ENCODE measurements at places on chromosomes 5 and 9. TPM values are rescaled to one million over a fixed set of nuclear protein-coding genes. Genes with fewer than 3 reads are reported as not detected.

DNA sequence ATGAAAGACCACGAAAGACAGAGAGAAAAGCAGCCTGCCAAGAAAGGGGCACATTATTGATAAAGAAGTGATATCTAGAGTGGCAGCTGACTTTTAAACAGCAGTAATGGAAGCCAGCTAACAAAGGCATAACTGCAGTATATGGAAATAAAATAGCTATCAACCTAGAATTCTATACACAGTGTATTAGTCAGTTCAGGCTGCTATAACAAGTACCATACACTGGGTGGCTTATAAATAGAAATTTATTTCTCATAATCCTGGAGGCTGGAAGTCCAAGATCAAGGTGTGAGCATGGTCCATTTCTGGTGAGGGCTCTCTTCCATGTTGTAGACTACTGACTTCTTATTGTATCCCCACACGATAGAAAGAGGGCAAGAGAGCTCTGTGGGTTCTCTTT is 109.8 kb downstream of the DEPDC1B start:
- H3K36me3 ChIP-seq, result no peaks in the 10 kb centered on the region
- H3K4me3 ChIP-seq, result no peak overlapping the region
- H3K27me3 ChIP-seq, result no peaks in the 10 kb centered on the region
- no peak for DNase-seq

DNA sequence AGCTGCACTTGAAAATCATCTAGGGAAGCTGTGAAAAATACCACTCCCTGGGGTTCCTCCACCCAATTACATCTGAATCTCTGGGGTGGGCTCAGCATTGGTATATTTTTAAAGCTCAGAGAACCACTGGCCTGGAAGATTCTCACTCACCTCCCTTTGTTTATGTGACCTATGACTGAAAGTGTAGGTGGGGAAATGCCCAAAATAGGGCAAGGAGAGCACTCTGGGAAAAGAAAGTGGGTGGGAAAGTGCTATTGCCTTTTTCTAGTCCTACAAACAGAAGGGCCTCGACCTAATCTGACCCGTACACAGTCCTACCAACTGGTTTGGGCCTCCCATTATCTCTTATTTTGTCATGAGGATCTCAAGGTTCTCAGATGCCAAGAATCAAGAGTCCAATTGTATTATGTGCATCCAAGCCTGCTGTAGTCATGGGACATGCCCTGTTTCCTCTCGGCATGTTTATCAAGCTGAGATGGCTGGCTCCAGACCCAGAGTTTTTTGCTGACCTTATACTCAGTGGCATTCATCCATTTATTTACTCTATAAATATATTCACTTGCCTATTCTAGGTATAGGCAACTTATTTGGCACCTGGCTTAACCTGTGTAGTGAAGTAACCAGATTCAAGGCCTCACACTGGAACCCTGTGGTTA is 483.7 kb downstream of the ENC1 start:
- no peak for DNase-seq
- H3K27me3 ChIP-seq, result no peaks in the 10 kb centered on the region
- H3K27ac ChIP-seq, result no peak overlapping the region
- no peaks in the 10 kb centered on the region for H3K4me1 ChIP-seq
- H3K4me3 ChIP-seq, result no peak overlapping the region

- no peaks in the 10 kb centered on the region for H3K4me1 ChIP-seq
- H3K27ac ChIP-seq, result no peak overlapping the region
- no peak for DNase-seq
- H3K27me3 ChIP-seq, result no peaks in the 10 kb centered on the region
- H3K4me3 ChIP-seq, result no peak overlapping the region
These were observed 521.3 kb upstream of the TRPC7 start for GRCh38 chr5:136886608-136887007.

DNA sequence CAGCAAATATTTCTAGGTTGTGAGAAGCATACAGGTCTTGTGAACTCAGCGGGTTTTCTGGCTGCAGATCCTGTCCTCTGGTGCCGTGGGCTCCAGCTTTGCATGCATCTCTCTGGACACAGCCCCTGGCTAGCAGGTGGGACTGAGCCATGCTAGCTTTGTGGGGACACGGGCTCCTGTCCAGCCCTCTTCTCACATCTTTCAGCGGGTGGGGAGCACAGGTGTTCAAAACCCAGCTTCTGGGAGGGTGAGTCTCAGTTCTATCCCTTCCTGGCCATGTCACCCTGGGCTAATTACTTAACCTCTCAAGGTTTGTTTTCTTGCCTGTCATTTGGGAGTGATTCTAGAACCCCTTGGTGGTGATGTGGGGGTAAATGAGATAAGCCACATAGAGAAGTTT is 162.3 kb downstream of the ICE1 start:
- H3K4me1 ChIP-seq, result no peaks in the 10 kb centered on the region
- DNase-seq, result no peak
- no peak overlapping the region for H3K4me3 ChIP-seq
- H3K36me3 ChIP-seq, result no peaks in the 10 kb centered on the region

GRCh38 chr9:103904242-103904641 is 189.9 kb upstream of the SMC2 start:
- no peak for DNase-seq
- H3K27me3 ChIP-seq, result no peaks in the 10 kb centered on the region
- H3K4me1 ChIP-seq, result no peaks in the 10 kb centered on the region

- no peaks in the 10 kb centered on the region for H3K27me3 ChIP-seq
- DNase-seq, result peak; percentile 15
- no peaks in the 10 kb centered on the region for H3K36me3 ChIP-seq
- no peak overlapping the region for H3K4me3 ChIP-seq
- no peak overlapping the region for H3K27ac ChIP-seq
These were observed 51.8 kb downstream of the EHMT1 start for GRCh38 chr9:137670391-137671195.

DNA sequence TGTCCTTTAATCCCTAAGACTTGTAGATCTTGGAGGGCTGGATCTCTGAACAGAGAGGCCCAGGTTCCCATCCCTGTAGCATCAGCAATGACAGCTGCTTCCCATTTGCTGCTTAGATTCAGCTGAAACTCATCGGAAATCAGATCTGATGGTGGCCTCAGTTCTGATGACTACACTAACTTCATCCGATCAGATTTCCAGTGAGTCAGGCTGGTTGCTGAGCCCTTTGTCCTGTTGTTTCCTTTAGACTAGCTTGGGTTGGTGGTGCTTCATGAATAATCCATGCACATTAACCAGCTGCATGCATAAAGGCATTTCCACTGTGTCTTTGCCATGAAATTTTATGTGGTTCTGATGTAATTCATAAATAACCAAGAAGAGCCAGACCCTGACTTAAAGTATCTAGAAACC is 195.2 kb upstream of the TUT7 start:
- no peaks in the 10 kb centered on the region for H3K36me3 ChIP-seq
- no peaks in the 10 kb centered on the region for H3K27me3 ChIP-seq
- H3K4me3 ChIP-seq, result no peak overlapping the region

GRCh38 chr9:84642553-84643141 is 26.9 kb upstream of the NTRK2 start:
- no peak overlapping the region for H3K27ac ChIP-seq
- no peaks in the 10 kb centered on the region for H3K4me1 ChIP-seq
- H3K36me3 ChIP-seq, result no peaks in the 10 kb centered on the region
- DNase-seq, result no peak
- H3K27me3 ChIP-seq, result no peaks in the 10 kb centered on the region
- no peak overlapping the region for H3K4me3 ChIP-seq

DNA sequence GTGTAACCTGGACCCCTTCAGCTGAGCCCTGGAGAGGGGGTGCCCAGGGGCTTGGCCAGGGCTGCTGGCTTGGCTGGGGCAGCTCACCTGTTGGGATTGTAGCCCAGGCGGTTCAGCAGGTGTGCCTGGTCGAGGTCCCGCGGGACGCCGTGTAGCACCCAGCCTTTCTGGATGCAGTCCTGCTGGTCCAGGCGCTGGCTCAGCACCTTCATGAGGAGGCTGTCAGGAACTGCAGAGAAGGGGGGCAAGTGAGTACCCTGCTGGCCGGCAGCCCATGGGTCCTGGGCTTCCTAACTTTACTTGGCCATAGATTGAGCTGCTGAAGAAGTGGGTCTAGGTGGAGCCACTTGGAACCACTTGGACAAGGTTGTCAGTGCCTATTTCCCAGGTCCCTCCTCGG is 85.5 kb downstream of the AK8 start:
- H3K36me3 ChIP-seq, result no peaks in the 10 kb centered on the region
- DNase-seq, result no peak
- no peaks in the 10 kb centered on the region for H3K27me3 ChIP-seq

- no peaks in the 10 kb centered on the region for H3K27me3 ChIP-seq
- peaks cover 8% of the 10 kb centered on the region for H3K4me1 ChIP-seq
- H3K27ac ChIP-seq, result no peak overlapping the region
- no peaks in the 10 kb centered on the region for H3K36me3 ChIP-seq
These were observed 97.4 kb downstream of the TARS1 start for GRCh38 chr5:33538201-33538600.

DNA sequence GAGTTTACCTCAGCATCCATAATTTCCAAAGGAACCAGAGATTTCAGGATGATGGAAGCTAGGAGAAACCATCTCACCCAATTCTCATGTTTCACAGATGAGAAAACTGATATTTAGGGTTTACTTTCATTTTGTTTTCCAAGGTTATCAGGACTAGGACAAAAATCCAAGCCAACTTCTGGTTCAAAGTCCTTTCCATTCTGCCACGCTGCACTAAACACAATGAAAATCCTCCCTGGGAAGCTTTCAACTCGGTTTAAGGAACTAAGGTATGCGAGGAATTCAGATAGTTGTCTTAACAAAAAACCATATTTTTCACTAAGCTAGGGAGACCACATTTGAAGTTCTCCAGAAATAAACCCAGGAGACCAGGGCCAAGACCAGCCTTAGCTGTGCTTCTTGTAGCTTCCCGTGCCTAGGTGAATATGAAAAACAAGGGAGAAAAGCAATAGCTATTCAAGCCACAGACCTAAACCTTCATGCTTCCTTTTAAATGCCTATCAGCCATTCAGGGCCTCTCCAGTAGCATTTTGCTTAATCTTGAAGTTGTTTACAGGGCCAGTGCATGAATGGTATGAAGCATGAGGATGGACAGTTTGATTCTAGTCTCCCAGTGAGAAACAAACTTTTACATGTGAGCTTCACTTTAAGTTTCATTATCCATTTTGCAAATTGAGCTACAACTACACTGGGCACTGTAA is 167.9 kb downstream of the DENND1A start:
- DNase-seq, result no peak
- H3K4me1 ChIP-seq, result no peaks in the 10 kb centered on the region
- H3K27me3 ChIP-seq, result no peaks in the 10 kb centered on the region
- H3K36me3 ChIP-seq, result no peaks in the 10 kb centered on the region
- H3K27ac ChIP-seq, result no peak overlapping the region

GRCh38 chr5:173631478-173631877 is 15.0 kb upstream of the BOD1 start:
- H3K4me1 ChIP-seq, result peaks cover 4% of the 10 kb centered on the region
- no peaks in the 10 kb centered on the region for H3K36me3 ChIP-seq
- no peaks in the 10 kb centered on the region for H3K27me3 ChIP-seq
- no peak overlapping the region for H3K27ac ChIP-seq

DNA sequence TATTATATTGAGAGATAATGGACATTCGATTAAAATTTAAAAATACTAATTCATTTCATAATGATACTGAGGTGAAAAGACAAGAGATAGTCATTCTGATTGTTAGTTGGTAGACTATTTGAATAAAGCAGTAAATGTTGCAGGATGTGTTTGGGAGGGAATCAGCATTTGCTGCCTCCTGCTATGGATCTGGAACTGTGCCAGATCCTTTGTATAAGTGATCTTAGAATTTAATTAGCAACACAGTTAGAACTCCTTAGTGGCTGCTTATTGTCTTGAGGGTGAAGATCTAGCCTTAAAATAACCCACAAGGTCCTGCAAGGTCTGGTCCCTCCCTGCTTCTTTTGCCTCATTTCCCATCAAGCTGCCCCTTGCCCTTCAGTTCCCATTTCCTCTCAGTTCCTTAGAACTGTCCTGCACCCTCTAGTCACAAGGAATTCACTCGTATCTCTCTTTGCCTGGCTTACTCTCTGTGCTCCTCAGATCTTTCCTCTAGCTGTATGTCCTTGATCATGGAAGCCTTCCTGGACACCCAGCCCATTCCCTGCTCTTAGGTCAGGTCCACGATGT is 12.5 kb downstream of the LECT2 start:
- H3K27me3 ChIP-seq, result no peaks in the 10 kb centered on the region
- no peaks in the 10 kb centered on the region for H3K36me3 ChIP-seq
- no peaks in the 10 kb centered on the region for H3K4me1 ChIP-seq
- DNase-seq, result no peak
- H3K4me3 ChIP-seq, result no peak overlapping the region
- H3K27ac ChIP-seq, result no peak overlapping the region

DNA sequence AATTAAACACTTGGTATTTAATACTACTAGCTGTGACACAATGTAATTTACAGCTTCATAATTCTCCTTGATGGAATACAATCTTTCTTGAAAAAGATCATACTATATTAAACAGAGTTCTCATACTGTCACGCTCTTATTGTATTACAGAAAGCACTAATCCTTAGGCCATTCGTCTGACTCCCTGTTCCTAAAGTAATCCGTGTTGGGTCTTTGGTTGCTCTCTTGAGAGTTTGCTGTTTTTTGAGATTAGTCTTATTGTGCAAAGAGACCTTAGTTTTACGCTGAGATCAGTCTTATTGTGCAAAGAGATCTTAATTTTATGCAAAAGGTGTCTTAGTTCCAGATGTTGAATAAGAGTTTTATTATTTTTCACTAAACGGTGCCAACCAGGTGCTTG is 190.6 kb downstream of the ISL1 start:
- H3K4me3 ChIP-seq, result no peak overlapping the region
- no peak for DNase-seq
- H3K4me1 ChIP-seq, result no peaks in the 10 kb centered on the region
- H3K27me3 ChIP-seq, result no peaks in the 10 kb centered on the region
- no peaks in the 10 kb centered on the region for H3K36me3 ChIP-seq
- no peak overlapping the region for H3K27ac ChIP-seq

SYK gene
- total RNA-seq, result 18.1 TPM

PCDHA3 gene
- 0.68 TPM for total RNA-seq

FBXO4 gene
- total RNA-seq, result 16.2 TPM

ZFYVE16 gene
- 29.0 TPM for total RNA-seq

TMEM252 gene
- total RNA-seq, result not detected

SLIT3 gene
- total RNA-seq, result 86.9 TPM

CAMSAP1 gene
- total RNA-seq, result 19.1 TPM

AQP7 gene
- total RNA-seq, result 1.9 TPM
